ENCODE measurements at places on chromosomes 12 and 14. TPM values are rescaled to one million over a fixed set of nuclear protein-coding genes. Genes with fewer than 3 reads are reported as not detected.
A peak's percentile ranks its signal among the peaks of the same experiment; 100 is the strongest.

Gene LRP1-AS
- not detected for total RNA-seq

- peak; percentile 21 for DNase-seq
These were observed 29.9 kb upstream of the SLC38A2 start for GRCh38 chr12:46402451-46402850.

Gene KRT82
- not detected for total RNA-seq

Gene STAT6
- total RNA-seq: 39.6 TPM

DNA sequence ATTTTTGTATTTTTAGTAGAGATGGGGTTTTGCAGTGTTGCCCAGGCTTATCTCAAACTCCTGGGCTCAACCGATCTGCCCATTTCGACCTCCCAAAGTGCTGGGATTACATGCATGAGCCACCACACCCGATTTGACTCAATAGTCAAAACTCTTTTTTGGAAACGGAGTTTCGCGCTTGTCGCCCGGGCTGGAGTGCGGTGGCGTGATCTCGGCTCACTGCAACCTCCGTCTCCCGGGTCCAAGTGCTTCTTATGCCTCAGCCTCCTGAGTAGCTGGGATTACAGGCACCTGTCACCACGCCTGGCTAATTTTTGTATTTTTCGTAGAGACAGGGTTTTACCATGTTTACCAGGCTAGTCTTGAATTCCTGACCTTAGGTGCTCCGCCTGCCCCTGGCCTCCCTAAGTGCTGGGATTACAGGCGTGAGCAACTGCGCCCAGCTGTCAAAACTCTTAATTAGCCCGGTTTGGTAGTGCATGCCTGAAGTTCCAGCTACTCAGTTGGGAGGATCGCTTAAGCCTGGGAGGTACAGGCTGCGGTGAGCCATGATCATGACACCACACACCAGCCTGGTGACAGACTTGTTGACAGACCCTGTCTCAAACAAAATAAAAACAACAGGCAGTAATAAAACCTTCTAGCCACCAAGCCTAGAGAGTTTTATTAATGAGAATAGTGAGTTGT lies 12.4 kb downstream of the MED21 start:
- no peak for DNase-seq

DNA sequence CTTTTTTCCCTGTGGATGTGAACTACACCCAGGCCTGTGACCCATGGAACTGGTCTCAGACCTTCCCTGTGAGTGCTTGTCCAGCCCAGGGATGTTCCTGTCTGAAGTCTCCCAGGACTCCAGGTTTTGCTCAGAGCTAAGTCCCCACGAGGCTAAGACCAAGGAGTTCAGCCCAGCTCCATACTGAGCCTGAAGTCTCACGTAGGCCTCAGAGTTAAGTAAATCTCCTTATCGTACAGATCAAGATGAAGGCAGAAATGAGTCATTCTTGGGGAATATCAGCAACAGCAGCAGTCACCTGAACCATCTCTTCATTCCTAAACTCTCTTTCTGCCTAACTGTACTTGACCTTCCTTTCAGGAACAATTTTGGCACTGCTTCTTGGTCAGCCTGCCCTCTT lies 139.8 kb downstream of the ANO6 start:
- DNase-seq: no peak

- no peak for DNase-seq
These were observed 34.7 kb upstream of the ADAMTS20 start for GRCh38 chr12:43586646-43587245.

- no peak for DNase-seq
These were observed 409.0 kb downstream of the TMEM121 start for GRCh38 chr14:105935384-105935783.

Gene POTEM
- total RNA-seq: 0.16 TPM

Gene SLC7A7
- 0.82 TPM for total RNA-seq

Gene KCNJ8
- total RNA-seq: not detected

Gene NGDN
- total RNA-seq: 61.6 TPM

Gene LRTM2
- total RNA-seq: not detected

DNA sequence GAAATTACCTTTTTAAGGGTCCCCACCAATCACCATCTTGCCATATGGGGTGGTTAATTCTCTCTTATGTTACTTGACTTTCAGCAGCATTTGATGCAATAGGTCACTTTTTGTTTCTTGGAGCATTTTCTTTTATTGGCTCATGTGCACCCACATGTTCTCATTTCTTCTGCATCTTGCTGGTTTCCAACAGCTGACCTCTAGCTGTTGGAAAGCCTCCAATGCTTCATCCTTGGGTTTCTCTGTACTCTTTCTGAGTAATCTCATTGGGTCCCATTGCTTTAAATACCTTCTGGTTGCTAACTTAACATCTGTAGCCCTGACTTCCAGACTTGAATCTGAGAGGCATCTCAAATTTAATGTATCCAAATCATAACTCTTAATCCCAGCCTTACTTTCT lies 116.8 kb downstream of the CRADD start:
- peak; percentile 37 for DNase-seq

GRCh38 chr12:124764451-124764850 lies 99.2 kb downstream of the SCARB1 start:
- peak; percentile 73 for DNase-seq

Gene GRIP1
- total RNA-seq: 2.1 TPM

DNA sequence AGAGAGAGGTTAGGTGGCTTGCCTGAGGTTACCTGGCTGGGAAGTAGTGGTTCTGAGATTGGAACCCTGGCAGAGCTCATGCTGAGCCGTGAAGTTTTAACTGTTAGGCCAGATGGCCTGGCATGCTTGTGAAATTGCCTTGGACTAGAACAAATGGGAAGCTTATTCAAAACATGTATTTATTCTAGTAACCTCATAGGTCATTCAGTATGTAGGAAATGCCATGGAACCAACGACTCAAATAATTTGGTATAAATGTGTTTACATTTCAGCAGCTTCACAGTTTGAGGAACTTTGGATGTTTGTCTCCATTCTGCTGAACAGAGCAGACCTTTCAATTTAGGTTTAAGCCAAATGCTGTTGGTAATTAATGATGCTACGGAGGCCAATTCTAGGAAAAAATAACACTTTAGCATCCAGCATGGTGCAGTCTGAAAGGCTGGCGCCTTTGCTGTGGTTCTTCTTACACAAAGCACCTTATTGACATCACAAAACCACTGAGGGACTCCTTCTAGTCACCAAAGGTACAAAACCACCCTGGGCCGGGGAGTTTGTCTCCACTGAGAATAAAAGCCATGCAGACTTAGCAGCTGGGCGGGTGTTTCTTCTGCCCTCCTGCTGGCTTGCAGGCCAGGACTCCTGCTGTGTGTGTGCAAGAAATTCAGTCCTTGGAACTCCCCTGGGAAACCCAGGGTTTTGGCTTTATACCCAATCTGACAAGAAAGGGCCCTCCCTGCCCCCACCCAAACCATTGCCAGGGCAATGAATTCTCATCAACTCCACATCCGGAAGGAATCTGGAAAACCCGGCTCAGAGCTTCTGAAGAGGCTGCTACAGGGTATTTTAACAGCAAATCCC lies 64.2 kb downstream of the ELK3 start:
- DNase-seq: peak; percentile 28

GRCh38 chr14:96040828-96041371 lies 1.7 kb downstream of the C14orf132 start:
- no peak for DNase-seq

- no peak for DNase-seq
These were observed 107.8 kb downstream of the OTX2 start for GRCh38 chr14:56702515-56702914.

DNA sequence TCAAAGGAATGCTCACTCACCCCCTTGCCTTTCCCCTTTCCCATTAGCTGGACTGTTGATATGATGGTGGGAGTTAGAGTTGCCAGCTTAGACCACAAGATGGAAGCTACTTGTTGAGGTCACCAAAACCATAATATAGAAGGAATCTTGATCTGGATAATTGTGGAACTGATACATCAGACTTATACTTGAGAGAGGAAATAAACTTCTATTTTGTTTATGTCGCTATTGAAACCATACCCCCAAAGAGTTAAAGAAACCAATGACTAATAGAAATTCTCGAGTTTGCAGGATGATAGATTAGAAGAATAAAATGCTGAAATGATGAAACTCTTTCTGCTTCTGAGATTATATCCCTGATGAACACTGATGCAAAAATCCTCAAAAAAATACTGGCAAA lies 37.9 kb downstream of the TDG start:
- DNase-seq: no peak

GRCh38 chr12:105229371-105229770 lies 6.6 kb downstream of the APPL2 start:
- DNase-seq: no peak

Gene C14orf39
- not detected for total RNA-seq

GRCh38 chr12:4943938-4944284 lies 34.2 kb downstream of the KCNA1 start:
- DNase-seq: no peak

DNA sequence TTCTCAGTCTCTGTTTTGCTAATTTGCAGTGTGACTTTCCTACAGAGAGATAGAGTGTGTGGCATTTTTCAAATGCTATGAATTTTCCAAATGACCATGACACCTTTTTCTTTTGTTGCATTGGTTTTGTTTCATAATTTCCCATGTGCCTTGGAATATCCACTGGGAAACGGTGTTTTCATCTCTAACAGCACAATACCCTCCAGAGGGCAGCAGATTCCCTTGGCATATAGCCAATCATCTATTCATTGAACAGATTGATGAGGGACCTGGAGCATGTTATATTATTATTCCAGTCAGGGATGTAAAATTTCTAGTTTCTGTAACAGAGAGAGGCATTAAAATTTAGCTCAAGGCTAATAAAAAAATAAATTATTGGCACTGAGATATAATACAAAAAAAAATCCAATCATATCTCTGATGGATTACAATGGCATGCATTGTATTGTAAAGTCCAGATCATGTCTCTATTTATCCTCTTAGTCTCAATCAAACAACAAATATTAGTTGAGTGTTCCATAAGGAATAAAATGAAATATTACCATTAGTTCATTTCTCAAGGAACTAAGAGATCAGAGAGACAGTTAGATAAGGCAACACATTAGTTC lies 29.6 kb upstream of the NTN4 start:
- DNase-seq: peak; percentile 77

Data from SK-MEL-5 (cell line).